Stimulated activated CD8-positive, alpha-beta memory T cell treated with anti-CD3 and anti-CD28 coated beads, Interleukin-12 subunit alpha, Interleukin-12 subunit beta, amount 100 ng/mL, for 4 hours (primary cell): ENCODE measurements at places on chromosomes 2 and 18.

DNA sequence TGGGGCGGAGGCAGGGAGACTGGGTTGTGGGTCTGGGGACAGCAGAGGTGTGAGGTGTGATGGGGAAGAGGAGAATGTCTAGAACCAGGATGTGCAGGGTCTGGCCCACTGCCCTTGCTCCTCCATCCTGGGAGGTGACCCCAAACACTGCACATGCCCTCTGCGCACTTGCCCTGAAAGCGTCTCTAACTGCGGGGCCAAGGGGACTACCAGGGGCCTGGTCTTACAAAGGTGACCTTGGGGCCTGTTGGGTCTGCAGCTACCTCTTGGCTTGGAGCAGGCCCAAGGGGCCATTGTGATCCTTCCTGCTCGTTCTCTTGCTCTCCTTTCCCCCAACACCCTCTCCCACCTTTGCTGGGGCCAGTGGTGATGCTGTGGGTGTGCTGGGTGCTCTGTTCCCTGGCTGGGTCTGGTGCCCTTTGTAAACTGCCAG, 48.0 kb upstream of the FAHD2A start:
- no peak for DNase-seq

DNA sequence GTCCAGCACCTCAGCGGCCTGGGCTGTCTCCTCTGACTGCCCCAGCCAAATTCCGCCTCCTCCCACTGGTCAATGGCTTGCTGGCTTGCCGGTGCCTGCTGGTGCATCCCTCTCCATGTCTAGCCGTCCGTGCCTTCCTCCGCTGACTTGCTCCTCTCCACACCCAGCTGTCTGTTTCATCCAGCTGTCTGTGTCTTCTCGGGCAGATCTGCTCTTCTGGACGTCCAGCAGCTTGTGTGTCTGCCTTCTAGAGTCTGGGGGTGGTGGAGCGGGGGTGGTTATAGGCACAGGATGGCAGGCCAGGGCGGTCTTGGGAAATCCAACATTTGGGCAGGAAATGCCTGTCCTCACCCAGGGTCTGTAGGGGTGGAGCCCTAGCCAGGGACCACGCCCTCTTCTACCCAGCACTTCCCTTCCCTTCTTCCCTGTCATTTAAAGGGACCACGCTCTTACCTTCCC, 369.2 kb downstream of the GALNT13 start:
- DNase-seq, result no peak

- no peak for DNase-seq
Measured at GRCh38 chr2:17328161-17328560, 190.1 kb downstream of the RAD51AP2 start.

GRCh38 chr18:3059272-3059671, 46.3 kb upstream of the LPIN2 start:
- no peak for DNase-seq

DNA sequence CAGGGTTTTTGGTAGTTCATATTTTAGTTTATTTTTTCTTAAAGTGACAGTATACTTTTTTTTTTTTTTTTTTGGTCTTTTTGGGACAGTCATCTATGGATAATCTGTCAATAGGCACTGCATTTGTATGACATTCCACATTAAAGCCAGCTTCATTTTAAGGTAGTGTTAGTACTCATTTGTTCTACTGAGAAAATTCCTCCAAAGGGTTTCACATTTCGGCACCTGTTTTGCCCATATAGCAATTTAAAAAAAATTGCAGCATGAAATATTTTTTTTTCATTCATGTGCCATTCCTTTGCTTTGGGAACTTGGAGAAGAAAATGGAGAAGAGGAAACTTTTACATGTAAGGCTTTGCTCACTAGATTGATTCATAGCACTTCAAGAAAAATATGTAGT, 276.3 kb upstream of the TCF4 start:
- DNase-seq, result no peak

GRCh38 chr18:62954366-62954765, 239.0 kb downstream of the PHLPP1 start:
- DNase-seq, result no peak

DNA sequence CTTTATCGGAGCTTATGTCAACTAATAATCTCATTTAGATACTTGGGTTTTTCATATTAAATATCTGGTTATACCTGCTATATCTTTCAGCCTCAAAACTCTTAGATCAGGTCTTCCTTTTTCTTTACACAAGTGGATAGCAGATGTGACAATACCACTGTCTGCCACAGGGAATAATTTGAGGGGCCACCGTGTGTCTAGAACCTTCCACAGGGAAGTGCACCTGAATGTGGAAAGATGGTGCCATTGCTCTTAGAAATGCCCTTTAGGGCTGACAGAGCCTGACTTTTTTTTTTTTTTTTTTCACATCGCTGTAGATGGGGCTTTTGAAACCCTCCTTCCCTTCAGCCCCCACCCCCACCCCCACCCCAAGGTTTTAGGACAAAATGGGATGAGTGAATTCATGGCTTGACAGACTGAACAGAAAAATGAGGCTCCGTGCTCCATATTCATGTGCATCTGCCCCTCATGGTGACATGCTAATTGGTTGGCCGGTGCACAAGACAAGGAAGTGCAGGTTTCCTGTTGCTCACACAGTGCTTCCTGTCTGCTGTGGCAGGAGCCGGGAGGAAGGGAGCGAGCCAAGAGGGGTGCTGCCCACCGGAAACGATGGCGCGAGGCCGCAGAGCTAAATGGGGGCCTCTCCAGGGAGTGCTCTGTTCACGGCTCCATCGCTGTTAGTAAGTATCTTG, 246.0 kb downstream of the LDLRAD4 start:
- DNase-seq, result peak; percentile 50

- DNase-seq, result no peak
Measured at GRCh38 chr2:26922405-26923188, 47.8 kb upstream of the MAPRE3 start.

- no peak for DNase-seq
Measured at GRCh38 chr2:40219141-40219540, 232.7 kb downstream of the SLC8A1 start.

DNA sequence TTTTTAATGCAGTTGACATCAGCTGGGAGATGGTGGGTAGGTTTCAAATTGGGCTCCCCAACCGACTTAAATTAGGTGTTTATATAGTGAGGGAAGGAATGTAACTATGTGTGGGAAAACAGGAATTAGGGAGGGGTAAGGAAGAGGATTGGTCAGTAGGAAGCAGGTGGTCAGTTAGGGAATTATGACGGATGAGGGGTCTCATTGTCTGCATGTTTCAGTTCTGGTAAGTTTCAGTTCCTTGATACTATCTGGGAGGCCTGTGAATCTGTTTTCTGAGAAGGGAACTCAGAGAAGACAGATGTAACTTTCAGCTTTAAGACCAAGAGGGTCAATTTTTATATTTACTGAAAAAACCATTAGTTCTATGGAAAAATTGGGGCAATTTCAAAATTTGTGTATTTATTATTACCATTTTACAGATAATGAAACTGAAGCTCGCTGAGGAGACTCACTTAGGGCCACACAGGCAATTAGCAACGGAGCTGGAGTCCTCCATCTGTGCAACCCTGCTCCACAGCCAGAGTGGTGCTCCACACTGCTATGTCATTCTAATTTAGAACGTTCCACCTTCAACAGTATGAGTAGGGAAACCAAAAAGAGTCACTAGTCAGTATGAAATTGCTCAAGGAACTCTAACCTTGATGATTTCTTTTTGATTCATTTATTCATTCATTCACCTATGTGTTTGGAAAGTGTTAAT, 36.0 kb upstream of the CCDC195 start:
- DNase-seq, result no peak

DNA sequence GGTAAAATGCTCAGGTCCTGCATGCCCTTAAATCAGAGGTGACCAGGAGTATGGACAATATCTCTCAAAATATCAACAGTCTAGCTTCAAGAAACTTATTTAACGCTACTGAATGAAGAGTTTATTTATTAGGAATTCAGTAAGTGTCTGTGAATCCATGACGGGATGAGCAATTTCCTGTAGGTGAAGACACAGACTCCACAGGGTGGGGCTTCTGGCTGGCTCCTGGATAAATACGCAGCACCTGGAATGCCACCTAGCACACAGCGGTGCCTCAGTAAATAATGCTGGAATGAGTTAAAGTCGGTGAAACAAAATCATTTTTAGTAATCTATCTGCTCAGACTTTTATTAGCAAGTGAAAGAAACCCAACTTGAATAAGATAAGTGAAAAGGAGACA, 29.4 kb upstream of the MBP start:
- DNase-seq, result no peak

- DNase-seq, result no peak
Measured at GRCh38 chr2:65165558-65165957, 35.7 kb upstream of the RAB1A start.

- DNase-seq, result no peak
Measured at GRCh38 chr2:240990726-240991377, 7.6 kb upstream of the SNED1 start.
